ENCODE measurements at places on chromosomes 1 and 21.

- no peak for DNase-seq
These were observed 182.9 kb downstream of the TGFBR3 start for GRCh38 chr1:91703095-91703494.

- no peak for DNase-seq
These were observed 2.1 kb downstream of the SASS6 start for GRCh38 chr1:100130552-100131077.

DNA sequence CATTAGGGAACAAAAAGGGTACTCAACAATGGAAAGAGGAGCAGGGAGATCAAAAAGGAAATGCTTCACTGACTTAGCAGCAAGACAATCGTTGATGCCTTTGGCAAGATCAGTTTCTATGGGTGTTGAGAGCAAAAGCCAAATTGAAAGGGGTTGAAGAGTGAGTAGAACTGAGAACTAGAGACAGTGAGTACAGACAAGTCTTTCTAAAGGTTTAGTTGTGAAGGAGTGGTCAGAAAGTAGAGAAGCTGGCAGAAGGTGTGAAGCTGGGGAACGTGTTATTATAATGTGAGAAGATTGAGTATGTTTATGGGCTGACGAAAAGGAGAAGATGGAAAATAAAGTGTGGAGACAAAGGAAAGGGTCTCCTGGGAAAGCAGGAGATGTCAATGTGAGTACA lies 221.2 kb upstream of the USP25 start:
- no peak for DNase-seq

- DNase-seq: no peak
These were observed 32.5 kb upstream of the BCL10 start for GRCh38 chr1:85308833-85309350.

- no peak for DNase-seq
These were observed 16.5 kb upstream of the RNF220 start for GRCh38 chr1:44388551-44388950.

DNA sequence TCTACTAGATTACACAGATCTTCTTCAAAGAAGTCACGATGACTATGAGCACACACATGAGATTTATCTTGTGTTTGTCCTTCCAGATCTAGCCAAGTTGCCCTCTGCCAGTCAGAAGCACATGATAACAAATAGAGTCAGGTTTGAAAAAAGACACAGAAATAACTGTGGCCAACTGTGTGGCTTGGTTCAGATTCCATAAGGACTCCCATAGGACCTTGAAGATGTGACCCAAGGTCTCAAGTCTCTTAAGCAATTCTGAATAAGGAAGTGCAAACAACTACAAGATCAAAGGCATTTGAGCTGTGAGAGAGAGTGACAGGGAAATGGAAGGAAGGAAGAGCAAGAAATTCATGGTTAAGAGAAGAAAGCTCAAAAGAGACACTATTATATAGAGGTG lies 194.0 kb downstream of the PLPP3 start:
- no peak for DNase-seq

DNA sequence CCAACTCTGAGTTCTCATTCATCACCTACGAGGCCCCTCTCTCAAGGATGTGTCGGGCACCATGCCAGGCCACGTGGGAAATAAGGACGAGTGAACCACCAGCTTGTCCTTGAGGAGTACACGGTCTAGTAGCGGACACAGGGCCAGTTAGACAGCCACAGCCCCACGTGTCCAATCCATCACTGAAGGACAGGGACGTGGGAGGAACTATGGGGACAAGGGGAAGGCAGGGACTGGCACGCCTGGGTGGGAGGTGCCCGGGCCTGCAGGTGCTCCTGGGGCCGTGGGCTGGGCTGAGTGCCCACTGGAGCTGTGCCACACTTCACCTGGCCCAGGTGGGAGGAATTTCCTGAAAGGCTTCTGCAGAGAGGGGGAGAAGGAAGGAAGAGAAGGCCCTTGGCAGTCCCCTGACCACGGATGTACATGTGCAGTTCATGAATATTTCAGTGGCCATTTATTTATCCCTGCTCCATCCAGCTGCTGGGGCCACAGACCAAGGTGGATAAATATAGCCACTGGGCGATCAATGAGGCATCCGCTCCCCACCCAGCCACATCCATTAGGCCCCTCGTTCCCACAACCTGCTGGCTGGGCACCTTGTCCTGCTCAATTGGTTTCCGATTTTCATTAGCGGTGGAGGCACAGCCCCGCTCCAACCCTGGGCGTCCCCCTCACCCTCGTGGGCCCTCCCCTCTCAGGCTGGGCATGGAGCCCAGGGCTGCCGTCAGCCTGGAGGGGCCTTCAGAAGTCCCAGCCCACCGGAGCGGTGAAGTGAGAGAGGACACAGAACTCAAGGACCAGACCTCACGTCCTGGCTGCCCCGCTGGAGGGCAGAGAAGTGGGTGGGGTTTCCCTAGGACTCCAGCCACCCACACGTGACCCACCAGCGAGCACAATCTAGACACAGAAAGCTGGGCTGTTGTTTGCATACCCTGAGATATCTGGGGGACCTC lies 59.5 kb downstream of the CASZ1 start:
- DNase-seq: no peak

- DNase-seq: no peak
These were observed 2.2 kb upstream of the CLCA2 start for GRCh38 chr1:86421601-86422280.

DNA sequence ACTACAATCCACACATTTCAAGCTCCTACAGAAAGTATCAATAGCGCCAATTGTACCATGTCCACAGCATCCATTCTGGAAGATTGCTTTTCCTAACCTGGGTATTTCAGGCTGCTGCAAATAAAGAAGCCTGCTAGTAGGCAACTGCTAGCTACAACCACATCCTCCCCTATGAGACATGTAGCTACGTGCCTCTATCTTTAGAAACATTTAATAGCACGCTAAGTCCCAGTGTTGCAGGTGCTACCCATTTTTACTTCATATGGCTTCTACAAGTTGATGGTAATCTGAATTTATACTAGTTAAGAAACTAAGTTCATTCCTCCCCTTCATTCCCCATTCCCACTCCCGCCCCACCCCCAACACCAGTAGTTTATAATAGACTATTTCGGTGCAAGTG lies 7.4 kb upstream of the AMPD1 start:
- no peak for DNase-seq

- DNase-seq: no peak
These were observed 203.4 kb downstream of the ZNF648 start for GRCh38 chr1:181858135-181858534.

DNA sequence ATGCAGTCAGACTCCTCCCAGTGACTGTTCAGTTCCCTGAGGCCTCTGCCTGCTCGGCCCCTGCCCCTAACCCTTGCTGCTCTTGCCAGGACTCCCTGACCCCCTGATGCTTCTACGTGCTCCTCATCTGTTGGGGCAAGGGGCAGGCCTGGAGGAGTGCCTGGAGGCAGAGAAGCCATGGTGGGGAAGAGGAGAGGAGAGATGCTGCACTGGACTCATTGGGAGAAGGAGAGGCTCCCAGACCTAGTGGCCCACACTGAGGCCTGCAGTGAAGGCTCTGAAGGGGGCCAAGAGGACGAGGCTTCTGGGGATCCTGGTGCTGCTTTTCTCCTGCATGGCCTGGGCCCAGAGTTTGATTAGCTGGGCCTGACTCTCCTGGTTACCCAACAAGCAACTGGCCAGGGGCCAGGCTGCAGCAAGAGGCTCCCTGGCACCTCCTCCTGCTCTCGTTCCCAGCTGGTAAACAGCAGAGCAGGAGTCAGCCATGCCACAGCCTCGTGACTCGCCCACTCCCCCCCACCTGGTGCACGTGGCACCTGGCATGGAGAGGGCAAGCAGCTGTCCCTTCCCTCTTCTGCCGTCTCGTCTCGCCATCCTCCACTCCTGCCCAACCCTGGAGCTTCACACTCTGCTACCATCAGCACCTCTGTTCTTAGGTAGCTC lies 847 bp upstream of the RORC start:
- no peak for DNase-seq

- no peak for DNase-seq
These were observed 68.3 kb downstream of the MPZL1 start for GRCh38 chr1:167790117-167790516.

DNA sequence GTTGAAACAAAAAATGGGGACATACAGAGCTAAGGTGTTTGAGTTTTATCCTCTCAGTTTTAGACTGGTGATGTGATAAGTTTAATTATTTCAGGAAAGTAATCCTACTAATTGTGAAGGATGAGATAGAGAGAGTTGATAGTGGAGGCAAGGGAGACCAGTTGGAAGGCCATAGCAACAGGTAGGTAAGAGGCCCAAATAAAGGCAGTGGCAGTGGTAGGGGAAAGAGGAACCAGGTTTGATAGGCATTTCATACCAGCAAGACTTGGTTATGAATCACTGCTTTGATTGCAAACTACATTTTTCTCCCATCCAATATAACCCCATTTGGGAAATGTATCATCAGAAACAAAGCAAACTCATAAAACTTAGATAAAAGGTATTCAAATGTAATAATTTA lies 63.1 kb upstream of the SH3GLB1 start:
- no peak for DNase-seq

- no peak for DNase-seq
These were observed 496 bp downstream of the VPS45 start for GRCh38 chr1:150068109-150068435.

DNA sequence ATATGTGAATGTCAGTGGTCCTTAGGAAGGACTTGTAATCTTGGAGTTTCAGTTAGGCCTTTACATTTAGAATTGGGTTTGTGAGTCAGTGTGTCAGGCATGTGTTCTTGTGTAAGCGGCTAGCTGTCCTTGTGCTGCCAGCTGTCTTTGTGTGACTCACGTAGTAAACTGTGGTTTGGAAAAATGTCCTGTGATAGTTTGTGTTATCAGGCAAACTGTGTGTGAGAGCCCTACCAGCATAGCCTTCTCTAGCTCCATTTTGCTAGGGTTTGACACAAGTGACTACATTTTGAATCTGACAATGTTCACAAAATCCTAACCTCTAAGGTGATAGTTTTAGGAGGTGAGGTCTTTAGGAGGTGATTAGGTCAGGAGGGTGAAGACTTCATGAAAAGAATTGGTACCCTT lies 6.9 kb upstream of the SLC35D1 start:
- no peak for DNase-seq

DNA sequence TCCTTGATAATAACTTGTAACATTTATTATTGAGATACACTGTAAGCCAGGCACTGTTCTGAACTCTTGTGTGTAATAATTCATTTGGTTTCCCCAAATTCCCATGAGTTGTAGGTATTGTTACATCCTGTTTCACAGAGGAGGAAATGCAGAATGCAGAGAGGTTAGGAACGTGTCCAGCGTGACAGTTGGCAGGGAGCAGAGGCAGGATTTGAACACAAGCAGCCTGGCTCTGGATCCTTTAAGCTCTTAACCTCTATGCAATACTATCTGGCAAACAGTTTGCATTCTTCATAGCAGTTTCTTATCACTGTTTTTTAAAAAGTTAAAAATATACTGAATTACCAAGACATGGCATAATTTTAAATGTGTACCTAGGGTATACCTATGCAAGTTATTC lies 30.5 kb downstream of the EEIG2 start:
- no peak for DNase-seq

GRCh38 chr1:232786845-232787455 lies 18.3 kb upstream of the MAP10 start:
- no peak for DNase-seq

DNA sequence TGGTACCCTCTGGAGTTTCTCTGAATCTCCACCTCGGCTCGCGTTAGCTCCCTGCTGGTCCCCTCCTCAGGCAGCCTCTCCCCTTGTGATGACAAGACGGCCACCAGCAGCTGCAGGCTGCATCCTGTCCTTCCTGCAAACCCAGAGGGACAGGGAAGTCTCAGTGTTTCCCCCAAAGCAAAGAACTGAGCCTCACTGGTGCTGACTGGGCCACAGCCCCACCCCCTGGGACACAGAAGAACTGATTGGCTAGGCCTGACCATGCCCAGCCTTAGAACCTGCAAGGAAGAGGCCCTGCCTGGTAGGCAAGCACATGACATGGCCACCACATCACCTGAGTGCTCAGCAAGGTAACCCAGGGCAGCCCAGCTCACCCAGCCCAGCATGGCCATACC lies 34.6 kb downstream of the TMEM51 start:
- no peak for DNase-seq

DNA sequence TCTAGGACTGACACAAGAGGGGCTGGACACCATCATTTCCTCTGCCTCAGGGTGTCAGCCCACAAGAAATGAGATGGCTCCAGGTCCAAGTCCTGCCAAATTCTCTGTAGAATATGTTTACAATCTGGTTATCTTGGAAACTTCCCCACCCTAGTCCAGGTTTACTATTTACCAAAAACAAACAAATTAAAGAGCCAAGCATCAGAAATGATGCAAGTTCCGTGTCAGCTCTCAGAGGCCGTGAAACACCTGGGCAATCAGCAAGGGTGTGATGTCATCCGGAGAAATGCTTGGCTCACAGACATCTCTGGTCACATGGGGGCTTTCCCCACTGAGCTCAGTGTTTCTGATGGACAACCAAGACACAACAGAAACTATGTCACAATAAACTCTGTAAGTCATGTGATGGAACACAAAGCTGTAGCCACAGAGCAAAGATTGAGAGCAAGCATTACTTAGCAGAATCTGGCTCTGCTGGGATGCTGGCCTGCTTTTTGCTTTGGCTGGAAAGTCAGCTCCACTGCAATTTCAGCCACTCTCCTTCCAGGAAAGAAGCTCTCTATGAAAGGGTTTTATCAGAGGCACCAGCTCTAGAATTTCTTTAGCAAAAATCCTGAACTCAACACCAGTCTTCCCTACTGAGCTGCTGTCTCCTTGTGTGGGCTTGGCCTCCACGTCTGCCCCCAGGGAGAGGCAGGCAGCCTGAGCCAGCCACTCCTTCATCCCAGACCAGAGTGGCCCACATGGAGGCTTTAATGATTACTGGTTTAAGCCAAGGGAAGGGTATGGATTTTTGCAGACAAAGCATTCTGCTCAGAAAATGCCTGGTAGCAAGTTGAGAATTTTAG lies 55.9 kb downstream of the NENF start:
- no peak for DNase-seq

DNA sequence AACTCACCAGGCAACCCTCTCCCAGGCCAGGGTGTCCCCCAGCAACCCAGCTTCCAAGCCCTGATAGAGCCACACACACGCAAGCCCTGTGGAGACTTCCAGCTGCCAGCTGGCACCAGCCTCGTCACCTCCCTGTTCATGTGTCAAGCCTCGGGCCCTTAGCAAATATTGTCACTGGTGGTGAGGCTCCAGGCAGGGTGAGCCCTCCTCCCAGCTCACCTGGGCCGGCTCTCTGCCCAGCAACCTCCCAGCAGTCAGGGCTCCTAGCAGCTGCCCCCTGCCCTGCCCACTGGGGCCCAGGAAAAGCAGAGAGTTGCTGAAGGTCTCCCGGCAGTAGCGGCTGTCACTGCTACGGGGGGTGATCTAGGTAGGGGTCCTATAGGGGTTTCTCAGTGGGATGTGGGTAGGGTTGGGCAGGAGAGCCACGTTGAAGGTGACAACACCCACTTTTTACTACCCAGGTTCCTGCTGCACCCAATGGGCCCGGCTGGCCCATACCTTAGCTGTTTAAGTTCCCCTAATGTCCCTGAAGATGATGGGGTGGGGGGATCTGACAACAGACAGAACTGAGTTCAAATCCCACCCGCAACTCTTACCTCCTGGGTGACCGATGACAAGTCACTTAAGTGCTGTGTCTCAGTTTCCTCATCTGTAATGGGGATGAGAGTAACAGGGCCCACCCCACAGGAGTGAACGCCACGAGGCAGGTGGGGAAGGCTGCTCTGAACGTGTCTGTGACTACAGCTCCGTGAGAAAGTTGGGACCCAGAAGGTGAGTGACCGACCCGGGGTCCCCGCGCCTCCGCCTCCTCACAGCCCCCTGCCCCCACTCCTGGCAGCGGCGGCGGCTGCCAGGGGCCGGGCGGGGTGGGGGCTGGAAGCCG lies 678 bp downstream of the TTC39A start:
- no peak for DNase-seq

GRCh38 chr1:182875889-182876288 lies 36.7 kb downstream of the DHX9 start:
- DNase-seq: no peak

All from activated CD4-positive, alpha-beta T cell treated with anti-CD3 and anti-CD28 coated beads for 4 hours (primary cell).